ENCODE measurements at places on chromosomes 3 and 15.

GRCh38 chr15:38671675-38672254, 107.2 kb upstream of the RASGRP1 start:
- DNase-seq: no peak

DNA sequence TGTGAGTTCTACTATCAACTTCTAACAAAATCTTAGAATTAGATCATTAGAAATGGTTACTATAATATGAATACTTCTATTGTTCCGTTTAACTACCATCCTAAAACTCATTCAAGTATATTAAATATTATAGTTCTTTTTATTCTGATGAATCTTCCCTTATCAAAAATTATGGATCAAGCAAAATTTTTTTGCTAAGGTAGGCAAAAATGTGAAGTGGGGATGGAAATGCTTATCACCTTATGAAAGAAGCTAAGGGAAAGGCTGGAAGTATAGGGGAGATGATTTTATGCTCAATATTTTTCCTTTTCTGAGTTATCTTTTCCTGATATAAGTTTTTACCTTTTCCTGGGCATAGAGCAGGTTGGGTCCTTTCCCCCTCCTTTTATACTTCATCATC, 40.7 kb upstream of the CCDC39 start:
- no peak for DNase-seq

DNA sequence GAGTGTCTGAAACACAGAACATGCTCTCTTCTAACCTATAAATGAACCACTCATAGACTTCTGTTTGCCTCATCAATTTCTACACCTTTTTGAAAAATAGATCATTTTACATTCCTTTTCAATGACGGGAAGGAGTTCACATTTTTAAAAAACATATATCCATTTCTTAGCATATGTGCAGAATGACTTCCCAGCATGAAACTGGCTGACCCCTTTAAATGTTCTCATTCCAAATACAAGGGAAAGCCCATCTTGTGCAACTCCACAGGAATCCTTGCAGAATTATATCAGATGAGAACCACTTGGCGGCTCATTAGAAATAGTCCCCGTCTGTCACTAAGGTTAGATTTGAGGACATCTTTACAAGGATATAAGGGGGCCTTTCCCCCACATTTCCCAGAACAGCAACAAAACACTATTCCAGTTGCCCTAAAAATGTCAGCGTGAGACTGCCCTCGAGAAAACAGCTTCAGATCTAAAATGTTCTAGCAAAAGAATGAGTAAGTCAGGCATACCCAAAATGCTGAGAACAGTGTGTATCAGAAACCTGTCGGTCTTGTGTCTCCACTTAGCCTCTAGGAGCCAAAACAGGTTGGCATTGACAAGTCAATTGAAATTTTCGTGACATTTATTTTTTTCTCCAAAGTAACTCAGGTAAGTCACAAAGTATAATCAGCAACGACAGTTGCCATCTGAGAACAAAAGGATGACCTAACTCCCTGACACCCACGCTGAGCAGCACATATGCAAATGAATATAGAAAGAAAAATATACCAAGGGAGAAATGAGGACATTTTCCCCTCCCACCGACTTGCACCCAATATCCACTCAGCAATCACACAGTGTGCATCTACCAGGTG, 63.1 kb downstream of the FOXP1 start:
- DNase-seq: no peak

GRCh38 chr15:78536134-78536533, 4.1 kb upstream of the PSMA4 start:
- DNase-seq: no peak

DNA sequence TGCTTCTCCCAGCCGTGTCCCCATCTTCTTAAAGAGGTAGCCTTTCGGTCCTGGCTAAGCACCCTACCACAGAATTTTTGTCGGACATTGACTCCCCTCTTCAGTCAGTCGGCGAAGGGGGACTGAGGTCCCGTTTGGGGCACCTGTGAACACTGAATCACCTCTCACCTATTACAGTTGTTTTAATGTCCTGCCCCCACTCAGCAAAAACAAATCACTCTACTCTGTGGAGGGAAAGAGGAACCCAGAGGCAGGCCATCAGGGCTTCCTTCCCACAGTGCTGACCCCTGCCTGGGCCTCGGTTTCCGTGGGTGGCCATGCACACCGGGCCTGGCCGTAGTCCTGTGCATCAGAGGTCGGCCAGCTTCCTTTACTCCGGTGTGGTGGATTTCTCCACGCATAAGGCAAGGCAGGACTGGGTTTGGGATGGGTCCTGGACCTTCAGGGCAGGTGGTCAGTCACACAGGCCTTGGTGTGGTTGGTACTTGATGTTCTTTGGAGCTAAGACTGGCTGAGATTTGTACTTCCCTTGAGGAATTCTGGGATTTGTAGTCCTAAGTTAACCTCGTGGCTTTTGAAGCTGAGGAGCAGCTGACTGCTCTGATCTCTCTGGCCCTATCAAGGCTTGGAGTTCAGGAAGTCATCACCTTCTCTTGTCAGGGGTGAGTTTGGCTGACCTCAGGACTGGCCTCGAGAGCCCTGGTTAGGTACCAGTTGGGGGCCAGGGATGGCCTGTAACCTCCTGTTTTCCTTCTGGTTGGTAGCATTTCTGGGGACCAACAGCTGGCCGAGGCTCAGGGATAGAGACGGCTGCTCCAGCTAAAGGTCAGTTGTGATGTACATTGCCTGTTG, 627 bp upstream of the FAM131A start:
- DNase-seq: no peak

DNA sequence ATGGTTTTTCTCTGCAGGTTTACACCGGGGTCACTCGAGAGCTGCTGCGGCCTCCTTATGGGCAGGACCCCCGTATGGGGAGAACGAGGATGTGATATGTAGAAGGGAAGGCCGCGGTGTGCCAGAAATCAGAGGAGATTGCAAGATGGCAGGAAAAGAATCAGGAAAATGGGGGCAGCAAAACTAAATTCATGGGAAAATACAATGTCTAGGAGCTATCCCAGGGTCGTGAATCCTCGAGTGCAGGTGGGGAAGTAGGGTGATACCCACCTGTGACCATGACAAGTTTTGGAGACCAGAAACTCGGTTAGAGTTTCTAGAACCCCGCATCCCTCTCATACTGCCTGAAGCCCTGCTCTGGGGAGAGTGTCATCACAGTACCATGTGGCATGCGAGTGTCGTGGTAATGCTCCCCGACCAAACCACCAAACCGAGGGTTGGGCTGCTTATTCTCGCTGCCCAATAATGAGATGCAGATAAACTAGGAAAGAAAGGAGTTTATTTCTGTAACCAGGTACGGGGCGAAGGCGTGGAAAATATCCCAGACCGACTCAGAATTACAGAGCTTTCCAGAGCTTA, 781 bp downstream of the TRNT1 start:
- no peak for DNase-seq

DNA sequence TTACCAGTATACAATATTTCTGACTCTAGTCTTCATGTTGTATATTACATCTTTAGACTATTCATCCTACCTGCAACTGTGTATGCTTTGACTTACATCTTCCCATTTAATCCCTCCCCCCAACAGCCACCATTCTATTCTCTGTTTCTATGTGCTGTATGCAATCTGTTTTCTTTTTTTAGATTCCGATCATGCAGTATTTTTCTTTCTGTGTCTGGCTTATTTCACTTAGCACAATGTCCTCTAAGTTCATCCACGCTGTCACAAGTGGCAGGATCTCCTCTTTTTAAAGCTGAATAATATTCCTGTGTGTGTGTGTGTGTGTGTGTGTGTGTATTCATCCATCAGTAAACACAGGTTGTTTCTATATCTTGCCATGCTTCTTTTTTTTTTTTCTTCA, 66.4 kb upstream of the NUDT16 start:
- DNase-seq: no peak

DNA sequence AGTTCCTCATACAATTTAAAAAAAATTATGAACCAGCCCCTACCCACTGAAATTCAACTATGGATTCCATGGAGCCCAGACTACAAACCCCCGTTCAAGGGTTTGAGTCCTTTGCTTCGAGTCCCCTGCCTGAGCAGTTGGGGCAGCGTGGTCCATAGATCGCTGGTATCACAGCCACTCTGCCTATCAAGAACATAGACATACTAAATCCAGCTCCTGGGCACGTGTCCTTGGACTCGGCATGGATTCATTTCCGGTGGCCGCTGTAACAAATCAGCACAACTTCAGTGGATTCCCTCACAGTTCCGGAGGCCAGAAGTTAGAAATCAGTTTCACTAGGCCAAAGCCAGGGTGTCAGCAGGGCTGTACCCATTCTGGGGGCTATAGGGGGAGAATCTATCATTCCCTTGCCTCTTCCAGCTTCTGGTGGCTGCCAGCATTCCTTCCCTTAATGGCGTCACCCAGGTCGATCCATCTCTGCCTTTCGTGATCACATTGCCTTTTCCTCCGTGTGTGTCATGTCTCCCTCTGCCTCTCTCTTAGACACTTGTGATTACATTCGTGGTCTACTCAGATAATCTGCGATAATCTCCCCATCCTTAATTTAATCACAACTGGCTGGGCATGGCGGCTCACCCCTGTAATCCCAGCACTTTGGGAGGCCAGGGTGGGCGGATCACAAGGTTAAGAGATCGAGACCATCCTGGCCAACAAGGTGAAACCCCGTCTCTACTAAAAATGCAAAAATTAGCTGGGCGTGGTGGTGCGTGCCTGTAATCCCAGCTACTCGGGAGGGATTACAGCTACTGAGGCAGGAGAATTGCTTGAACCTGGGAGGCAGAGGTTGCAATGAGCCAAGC, 4.6 kb upstream of the TMEM44 start:
- DNase-seq: no peak

DNA sequence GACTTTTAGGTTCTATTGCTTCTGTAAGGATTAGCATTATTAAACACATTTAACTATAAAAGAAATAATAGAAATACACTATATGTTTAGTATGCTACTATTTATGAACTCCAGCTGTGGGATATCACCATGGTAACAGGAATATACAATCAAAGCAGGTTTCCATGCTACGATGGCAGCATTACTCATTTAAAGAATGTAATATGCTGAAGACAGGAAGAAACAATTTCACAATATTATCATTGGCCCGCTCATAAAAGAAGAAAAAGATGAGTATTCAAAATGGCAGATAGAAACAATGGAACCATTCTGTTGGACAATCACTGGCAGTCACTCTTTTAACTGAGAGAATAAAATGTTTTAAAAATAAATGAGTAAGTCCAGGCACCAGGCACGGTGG, 153.4 kb downstream of the CBLB start:
- DNase-seq: no peak

GRCh38 chr15:48472756-48473155, 141.5 kb downstream of the DUT start:
- no peak for DNase-seq

DNA sequence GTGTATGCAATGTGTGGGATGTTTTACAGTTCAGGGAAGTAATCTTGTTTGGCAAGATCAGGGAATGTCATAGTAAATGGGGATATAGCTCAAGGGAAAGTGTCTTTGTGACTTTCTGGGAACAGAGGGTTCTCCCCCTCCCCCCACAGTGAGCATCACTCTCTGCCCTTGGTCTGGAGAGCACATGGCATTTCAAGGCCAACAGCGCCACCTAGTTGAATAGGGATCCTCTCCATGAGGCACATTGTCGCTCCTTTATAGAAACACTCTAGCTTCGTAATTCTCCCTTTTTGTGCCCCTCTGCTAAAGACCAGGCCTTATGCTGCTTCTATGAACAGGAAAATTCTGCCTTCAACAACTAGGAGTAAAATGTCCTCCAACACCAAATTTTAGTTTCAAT, 37.1 kb upstream of the ARNT2 start:
- no peak for DNase-seq

DNA sequence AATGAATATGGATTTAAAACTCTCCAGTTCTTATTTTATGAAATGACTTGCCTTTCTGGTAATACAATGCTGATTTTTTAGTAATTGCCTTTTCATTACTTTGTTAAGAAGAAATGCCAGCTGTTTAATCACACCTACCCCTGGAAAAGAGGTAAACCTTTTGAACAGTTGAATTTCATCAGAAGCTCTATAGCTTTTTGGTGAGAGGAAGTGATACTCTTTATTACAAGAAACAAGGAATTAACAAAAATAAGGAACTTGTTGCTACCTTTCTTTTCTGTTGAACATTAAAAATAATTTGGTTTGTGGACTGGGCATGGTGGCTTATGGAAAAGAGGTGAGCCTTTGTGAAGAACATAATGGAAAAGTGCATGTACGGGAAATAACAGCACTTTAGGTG, 19.7 kb downstream of the BLOC1S6 start:
- no peak for DNase-seq

GRCh38 chr15:65431731-65432130, 9.0 kb upstream of the IGDCC4 start:
- DNase-seq: no peak

DNA sequence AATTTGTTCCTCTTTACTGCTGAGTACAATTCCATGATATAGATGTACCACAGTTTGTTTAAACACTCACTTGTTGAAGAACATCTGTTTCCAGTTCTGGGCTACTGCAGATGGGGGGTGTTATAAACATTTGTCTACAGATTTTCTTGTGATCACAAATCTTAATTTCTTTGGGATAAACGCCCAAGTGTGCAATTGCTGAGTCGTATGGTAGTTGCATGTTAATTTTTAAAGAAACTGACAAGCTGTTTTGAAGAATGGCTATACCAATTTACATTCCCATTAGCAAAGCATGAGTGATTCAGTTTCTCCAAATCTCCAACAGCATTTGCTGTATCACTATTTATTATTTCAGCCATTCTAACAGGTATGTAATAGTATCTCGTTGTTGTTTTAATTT, 242.0 kb upstream of the MRPL3 start:
- no peak for DNase-seq

DNA sequence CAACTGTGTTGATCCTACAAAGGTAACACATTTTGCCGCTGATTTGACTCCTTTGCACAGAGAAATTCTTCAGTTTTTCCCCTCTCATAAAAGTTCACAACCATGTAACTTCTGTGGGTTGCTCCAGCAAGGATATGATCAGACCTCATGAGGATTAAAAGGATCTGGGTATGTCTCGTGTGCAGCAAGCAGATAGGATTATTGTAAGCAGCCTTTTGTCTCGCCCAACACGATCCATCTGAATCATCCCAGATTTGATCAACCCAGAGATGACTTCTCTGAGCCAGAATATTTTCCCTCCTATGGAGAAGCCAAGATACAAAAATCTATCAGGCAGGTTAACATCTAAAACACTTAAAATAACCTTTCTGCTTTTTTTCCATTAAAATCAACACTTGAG, 12.8 kb upstream of the BNIP2 start:
- no peak for DNase-seq

DNA sequence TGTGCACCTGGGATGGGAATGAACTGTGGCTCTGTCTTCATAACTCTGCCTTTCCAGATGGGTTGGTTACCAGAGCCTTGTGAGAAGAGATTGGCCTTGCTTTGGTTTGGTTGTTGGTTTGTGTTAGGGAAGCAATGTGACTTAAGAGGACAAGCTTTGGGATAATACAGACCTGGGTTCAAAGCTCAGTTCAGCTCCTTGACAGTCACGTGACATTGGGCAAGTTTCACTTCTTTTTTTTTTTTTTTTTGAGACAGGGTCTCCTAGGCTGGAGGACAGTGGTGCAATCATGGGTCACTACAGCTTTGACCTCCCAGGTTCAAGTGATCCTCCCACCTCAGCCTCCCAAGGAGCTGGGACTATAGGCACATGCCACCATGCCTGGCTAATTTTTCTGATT, 42.7 kb downstream of the CORO2B start:
- DNase-seq: no peak

GRCh38 chr3:29934751-29935150, 653.9 kb downstream of the RBMS3 start:
- no peak for DNase-seq

- DNase-seq: no peak
These were observed 27.1 kb downstream of the CCDC13 start for GRCh38 chr3:42745776-42746454.

Measured in lower lobe of right lung (tissue), 2 donors.